ENCODE measurements at places on chromosomes 2 and 18.

- no peak for DNase-seq
Measured at GRCh38 chr2:64059270-64059669, 40.0 kb upstream of the VPS54 start.

DNA sequence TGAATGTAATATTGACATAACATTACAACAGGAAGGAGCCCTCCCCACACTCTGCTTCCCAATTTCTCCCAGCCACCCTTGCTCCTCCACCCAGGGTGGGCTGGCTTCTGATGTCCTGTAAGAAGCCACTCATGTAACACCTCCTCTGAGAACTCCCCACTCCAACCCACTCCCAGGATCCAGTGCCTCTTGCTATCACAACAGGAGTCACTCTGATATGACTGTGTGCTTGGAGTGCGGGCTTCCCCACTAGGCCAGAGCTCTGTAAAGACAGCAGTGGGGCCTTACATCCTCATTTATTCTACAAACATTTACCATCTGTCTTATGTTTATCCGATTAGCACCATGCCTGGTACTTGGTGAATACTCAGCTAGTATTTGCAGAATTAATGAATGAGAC lies 65.1 kb downstream of the PTGR3 start:
- no peak for DNase-seq

DNA sequence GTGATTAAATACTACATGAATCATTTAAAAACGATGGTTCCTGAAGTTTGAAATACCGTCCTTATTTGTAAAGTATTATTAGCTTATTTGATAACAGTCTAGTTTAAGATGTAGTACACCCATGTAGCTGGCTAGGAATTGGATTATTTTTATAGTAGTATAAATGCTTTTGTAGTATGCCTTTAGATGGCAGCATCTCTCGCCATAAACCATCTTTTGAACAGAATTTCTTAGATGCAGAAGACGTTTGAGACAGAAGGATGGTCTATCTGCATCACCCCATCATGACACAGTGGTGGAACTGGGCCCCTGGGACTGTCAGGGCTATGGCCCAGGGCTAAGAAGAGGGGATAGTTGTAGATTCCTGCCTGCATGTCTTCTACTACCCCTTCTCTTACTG lies 152.7 kb downstream of the WDSUB1 start:
- DNase-seq, result no peak

DNA sequence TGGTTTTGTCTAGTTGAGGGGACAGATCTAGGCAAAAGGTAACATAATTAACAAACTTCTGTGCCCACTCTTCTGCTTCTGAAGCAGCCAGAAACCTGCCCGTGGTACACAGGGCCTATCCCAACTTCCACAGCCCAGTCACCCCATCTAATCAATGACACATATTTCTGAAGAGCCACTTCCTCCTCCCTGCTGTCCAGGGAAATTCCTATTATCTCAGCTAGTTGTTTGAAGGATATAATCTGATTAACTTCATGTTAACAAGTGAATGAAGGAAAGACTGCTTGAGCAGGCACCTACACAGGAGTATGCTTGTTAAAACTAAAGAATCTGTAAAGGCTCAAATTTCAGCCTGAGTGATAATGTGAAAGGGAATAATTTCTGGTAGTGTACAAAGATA lies 61.4 kb downstream of the CCDC148 start:
- DNase-seq, result peak; percentile 62
